NCI-H1092 treated with DMSO at 0.1 percent for 48 hours (cell line): ENCODE measurements at places on chromosomes 7 and 10.

DNA sequence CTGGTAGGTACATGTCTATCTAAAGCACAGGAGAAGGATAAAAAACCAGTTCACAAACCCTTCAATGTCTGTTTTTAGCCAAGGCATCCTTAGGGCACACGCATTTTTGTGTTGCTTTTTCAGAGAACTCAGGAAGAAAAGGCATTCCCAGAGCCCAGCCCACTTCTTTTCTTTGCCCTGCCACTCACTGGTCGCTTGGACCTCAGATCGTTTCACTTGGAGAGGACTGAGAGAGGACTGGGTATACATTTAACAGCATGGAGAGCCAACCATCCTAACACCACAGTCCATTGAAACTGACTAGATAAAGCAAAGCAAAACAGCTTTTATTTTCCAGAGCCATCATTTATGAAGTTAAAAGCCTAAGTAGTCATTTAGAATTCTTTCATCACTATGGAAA is 194.2 kb downstream of the CAMK1D start:
- DNase-seq = no peak

DNA sequence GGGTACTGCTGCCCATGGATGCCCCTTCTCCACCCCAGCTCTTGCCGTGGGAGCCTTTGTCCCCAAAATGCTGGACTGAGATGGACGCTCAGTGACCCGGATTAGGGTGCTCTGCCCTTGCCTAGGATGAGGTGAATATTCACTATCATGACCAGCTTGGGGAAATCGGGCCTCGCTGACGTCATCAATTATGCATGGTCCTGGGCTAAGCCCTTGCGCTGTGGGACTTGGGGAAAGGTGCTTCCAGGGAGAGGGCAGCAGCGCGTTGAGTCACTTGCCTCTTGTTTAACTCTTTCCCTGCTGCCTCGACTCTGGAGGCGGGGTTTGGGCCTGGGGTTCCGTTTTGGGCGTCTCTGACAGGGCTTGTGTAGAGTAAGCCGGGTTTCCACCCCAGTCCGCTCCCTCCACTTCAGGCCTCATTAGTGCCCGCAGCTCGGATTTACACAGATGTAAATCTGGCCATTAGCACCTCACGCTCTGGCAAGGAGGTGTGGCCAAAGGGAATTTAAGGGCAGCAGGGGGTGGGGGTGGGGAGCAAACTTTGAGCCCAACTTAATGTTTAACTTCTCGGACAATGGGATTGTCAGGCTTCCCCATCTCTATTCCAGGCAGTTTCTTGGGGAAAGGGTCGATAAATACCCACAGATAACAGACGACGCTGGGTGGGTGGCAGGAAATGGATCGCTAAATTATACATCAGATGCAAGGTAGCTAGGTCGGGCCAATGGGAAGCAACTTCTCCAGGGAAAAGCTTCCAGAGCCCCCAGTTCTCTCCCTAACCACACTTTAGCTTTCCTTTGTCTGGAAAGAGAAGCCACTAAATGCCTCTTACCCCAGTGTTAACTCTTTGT is 51.3 kb upstream of the TCF7L2 start:
- DNase-seq = no peak

DNA sequence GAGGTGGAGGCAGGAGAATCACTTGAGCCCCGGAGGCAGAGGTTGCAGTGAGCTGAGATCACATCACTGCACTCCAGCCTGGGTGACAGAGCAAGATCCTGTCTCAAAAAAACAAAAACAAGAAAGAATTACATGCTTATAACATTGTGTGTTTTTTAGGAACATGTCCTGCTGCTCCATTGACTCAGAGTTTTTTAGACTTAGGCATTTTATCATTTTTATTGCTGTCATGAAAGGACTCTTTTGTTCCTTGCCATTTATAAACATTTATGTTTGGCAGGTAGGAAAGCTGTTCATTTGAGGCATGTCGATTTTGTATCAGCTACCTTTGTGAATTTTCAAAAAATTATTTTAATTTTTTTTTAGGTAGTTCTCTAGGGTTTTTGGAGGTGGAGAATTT is 20.3 kb downstream of the COL26A1 start:
- DNase-seq = no peak

GRCh38 chr7:55128693-55129394 is 110.0 kb downstream of the EGFR start:
- DNase-seq = peak; percentile 10

DNA sequence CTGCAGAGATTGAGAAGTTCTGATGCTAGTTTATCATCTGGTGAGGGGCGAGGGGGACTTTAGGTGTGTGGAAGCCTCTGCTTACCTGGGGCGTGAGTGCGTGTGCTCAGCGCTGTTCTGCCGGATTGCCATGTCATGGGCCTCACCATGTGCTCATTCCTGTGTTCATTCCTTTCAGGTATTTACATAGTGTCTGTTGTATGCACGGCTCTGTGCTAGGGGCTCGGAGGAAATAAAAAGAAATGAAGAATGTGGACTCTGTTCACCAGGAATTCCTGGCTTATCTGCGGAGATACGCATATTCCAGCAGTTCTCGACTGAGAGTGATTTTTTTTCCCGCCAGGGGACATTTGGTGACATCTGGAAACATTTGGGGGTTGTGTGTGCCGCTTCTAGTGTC is 152.0 kb downstream of the CAMK1D start:
- no peak for DNase-seq
